Progenitor cell of endocrine pancreas (in vitro differentiated cells): ENCODE measurements at places on chromosomes 1 and 21.

- no peak for DNase-seq
Measured at GRCh38 chr1:16267690-16268180, 30.8 kb upstream of the CPLANE2 start.

DNA sequence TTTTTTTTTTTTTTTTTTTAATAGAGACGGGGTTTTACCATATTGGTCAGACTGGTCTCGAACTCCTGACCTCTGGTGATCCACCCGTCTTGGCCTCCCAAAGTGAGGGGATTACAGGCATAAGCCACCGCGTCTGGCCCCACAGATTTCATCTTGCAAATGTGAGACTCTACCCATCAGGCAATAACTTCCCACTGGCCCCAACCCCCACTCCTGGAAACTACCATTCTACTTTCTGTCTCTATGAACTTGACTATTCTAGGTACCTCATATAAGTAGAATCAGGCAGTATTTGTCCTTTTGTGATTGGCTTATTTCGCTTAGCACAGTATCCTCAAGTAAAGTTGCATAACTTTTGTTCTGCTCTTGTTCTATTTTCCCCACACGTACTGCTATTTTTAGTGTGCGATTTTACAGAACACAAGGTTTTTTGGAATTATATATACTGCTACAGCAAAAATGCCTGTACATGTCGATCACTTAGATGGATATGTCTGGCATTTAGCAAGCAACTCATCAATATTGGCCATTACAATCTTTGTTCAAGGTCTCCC, 40.2 kb downstream of the ECE1 start:
- DNase-seq = no peak

DNA sequence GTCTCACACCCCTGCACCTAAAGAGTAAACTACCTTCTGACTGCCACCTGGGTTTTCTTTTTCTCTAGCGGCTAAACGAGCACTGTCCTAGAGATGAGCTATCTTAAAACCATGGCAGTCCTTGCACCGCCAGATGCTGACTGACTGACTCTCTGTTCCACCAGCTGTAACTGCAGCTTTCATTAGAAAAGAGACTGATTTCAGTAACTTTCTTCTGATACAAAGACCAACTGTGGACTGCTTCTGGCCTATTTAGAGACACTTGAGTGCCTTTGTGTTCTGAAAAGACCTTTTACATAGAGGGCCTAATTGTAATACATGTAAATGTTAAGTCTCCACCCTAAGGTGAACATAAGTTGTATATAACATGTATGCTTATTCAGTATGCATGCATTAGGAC, 152.5 kb downstream of the DISC1 start:
- DNase-seq = no peak

DNA sequence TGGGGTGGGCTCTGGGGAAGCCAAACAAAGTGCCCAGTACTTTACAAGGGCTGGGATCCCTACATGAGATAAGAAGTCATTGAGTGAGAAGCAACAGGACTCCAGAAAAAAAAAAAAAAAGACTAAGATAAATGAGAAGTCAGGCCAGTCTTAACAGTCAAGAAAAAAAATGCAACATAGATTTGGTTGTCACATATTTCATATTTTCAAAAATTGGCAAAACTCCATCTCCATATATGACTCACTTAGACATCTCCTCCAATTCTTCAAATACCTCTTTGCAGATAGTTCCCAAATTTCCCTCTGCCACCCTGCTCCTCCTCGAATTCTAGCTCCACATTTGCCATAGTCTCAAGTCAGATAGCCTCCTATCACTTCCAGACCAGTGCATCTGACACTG, 20.9 kb upstream of the SIPA1L2 start:
- DNase-seq = no peak

DNA sequence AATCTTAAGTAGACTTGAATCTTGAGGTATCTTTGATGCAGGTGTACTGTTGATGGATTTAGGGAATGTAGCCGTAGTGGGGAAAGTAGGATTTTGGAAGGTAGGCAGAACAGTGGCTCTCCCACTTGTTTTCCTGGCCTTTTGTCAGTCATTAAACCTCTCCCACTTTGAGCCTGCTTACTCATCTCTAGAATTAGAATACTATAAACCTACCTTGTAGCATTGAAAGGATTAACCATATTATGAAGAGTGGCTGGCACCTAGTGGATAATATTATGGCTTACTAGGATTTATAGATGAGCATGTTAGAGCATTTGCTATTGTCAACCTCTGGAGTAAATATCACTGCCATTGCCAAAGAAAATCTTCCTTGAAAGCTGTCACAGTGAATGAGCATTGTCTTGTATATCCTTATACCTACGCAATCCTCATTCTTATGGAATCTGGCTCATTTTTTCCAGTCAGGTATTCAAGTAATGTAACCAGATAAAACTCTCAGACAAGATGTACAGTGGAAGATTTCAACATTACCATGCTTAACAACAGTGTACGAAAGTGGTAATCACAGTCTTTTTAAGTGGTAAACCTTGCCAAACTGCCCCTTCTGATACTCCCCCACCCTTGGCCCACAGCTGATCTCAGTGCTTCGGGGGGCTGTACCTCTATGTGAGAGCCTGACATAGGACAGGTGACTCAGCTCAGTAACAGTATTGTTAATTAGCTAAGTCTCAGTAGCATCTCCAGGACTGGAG, 44.4 kb downstream of the SH3GLB1 start:
- DNase-seq = no peak

DNA sequence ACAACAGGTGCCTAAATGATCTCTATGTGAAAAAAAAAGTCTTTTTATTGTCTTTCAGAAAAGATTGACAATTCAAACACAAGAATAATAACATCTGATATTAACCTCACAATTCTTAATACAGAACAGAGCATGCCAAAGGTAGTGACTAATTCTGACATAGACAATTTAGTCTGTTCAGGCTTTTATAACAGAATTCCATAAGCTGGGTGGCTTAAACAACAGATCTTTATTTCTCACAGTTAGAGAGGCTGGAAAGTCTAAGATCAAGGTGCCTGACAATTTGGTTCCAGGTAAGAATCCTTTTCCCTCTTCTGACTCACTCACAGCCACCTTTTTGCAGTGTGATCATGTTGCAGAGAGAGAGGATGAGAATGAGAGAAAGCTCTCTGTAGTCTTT, 27.0 kb downstream of the DPYD start:
- no peak for DNase-seq

GRCh38 chr1:169044296-169044695, 62.2 kb upstream of the ATP1B1 start:
- DNase-seq = no peak

- DNase-seq = no peak
Measured at GRCh38 chr1:192343344-192343743, 26.6 kb downstream of the RGS21 start.

DNA sequence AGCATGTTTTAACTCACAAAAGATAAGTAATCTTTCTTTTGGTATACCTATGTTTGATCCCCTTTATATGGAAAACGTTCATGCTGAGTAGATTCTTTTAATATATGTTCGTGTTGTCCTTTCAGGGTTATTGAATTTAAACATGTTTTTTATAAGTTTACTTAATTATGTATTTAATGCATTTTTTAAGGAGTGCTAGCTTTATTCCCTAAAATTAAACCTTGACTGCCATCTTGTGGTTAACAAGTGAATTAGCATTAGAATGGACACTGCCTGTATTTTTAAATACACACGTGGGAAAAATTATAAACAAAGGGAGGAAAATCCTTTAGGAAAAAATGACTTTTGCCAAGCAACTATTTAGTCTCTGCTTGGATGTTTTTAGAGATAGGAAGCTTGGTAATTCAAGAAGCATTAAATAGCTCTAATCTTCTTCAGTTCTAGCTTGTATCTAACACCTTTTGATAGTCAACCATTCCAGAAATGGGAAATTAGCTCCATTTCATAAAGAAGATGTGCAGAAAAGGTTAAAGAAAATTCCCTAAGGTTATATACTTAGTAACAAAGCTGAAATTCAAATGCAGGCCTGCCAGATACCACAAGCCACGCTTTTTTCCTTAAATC, 43.0 kb downstream of the UBE2U start:
- DNase-seq = no peak

GRCh38 chr1:184056921-184057555, 5.5 kb downstream of the TSEN15 start:
- DNase-seq = no peak

GRCh38 chr1:15908597-15908996, 61.1 kb downstream of the SPEN start:
- DNase-seq = no peak

GRCh38 chr1:20530901-20531300, 21.5 kb upstream of the FAM43B start:
- no peak for DNase-seq

GRCh38 chr1:221801251-221801661, 59.4 kb upstream of the DUSP10 start:
- DNase-seq = no peak

DNA sequence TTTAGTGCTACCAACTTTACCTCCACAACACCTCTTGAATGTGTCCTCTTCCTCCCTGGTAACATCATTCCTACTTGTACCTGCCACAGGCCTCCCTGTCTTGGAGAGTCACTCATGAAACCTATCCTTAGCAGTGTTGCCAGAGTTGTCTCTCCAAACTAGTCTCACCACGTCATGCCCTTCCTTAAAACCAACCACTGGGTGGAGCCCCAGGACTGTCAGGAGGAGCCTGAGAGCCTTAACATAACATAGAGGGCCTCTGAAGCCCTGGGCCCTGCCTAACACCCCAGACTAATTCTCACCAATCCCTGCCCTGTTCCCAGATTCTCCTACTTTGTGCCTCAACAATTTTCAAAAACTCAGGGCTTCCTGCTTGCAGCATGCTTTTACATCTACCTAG, 65.3 kb downstream of the ZNF697 start:
- DNase-seq = peak; percentile 21

DNA sequence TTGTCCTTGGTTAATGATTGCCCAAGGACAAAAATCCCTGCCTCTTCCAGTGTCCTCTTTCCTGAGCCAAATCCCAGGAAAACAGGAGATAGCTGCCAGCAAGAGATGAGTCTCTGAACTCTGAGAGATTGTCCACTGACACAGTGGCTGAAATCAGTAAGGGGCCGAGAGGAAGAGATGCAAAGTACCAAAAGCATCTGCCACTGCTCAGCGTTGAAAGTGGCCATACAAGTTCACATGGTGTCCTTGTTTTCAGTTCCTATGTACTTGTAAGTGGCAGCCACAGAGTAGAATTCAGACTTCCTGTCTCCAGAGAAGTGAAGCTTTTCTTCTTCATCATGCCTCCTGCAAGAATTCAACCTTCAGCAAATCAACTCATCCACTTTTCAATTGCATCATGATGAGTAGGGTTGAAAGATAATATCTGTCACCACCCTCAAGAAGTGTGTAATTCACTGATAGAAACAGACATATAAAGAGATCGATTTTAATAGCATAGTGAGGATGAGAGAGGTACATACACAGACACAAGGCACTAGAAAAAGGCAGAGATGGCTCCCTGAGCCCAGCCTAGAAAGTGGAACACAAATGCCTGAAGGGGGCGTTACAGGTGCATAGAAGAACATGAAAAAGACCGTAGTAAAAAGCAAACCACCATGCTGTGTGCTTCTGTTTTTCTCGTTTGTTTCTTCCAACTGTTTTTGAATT, 185.8 kb downstream of the MRPL39 start:
- DNase-seq = no peak

- no peak for DNase-seq
Measured at GRCh38 chr21:38780879-38781278, 24.9 kb upstream of the ETS2 start.

DNA sequence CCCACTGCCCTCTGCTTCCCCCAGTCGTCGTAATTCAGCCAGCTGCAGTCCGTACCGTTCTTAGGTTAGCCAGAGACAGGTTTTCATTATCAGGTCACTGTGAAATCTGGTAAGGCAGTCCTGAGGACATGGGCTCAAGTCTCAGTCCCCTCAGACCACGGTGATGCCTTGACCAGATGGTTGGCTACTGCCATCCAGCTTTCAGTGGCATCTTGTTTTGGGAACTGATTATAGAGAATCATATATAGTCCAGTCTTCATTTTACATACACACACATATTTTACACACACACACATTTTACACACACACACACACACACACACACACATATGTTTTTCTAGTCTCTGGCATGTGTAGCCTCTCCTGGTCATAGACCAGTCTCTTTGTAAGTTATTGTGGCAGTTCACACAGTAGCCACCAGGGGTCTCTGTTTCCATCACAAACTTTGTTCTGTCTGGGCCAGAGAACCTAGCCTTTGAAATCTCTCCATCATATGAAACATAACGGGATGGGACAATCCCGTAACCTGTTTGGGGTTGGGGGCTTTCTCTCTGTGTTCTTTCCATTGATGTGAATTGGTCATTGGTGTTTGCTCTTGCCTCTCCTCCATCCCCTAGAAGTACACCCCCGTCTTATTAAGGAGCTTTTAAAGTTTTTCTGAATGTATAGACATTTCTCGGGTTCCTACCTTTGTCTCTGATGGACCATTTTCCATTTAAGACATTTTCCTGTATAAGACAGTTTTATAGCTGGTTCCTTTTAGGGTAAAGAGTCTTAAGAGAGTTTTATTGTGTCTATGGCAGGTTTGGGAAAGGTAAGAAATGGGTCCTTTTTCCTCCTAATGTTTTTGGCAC, 8.4 kb upstream of the IKBKE start:
- DNase-seq = peak; percentile 51

- DNase-seq = no peak
Measured at GRCh38 chr1:76335882-76336281, 261.3 kb downstream of the ST6GALNAC3 start.

DNA sequence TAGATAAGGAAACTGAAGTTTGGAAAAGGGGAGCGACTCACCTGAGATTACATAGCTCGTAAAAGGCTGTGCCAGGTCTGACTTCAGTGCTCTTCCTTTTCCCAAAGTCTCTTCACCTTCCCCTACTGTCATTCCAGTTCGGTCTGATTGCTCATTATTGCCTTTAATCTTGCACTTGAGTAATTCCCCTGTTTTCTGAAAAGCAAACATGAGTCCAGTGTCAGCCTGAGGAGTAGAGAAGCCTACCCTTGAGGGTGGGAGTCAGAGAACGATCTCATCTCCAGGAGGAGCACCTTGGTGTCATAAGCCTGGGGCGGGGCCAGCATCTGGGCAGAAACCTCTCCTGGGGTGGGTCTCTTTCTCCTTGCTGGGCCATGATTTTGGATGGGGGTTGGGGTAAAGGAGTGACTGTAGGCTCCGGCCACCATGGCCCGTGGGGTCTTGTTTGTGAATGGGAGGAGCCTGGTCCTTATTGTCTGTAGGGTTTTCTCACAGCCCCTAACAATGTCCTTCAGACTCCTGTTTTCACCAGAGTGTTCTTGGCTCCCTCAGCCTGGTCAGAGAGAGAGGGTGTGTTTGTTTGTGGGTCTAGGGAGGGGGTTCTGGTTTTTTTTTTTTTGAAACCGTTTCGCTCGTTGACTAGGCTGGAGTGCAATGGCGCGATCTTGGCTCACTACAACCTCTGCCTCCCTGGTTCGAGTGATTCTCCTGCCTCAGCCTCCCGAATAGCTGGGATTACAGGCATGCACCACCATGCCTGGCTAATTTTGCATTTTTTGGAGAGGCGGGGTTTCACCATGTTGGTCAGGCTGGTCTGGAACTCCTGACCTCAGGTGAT, 6.0 kb downstream of the VANGL2 start:
- DNase-seq = no peak

- no peak for DNase-seq
Measured at GRCh38 chr1:220943319-220943996, 64.2 kb downstream of the HLX start.

GRCh38 chr1:92091625-92092024, 11.5 kb downstream of the BTBD8 start:
- no peak for DNase-seq

- no peak for DNase-seq
Measured at GRCh38 chr1:221723848-221724236, 18.0 kb downstream of the DUSP10 start.

GRCh38 chr21:45317398-45318145, 29.9 kb upstream of the POFUT2 start:
- DNase-seq = no peak
